ENCODE measurements at places on chromosomes 13 and 19.

DNA sequence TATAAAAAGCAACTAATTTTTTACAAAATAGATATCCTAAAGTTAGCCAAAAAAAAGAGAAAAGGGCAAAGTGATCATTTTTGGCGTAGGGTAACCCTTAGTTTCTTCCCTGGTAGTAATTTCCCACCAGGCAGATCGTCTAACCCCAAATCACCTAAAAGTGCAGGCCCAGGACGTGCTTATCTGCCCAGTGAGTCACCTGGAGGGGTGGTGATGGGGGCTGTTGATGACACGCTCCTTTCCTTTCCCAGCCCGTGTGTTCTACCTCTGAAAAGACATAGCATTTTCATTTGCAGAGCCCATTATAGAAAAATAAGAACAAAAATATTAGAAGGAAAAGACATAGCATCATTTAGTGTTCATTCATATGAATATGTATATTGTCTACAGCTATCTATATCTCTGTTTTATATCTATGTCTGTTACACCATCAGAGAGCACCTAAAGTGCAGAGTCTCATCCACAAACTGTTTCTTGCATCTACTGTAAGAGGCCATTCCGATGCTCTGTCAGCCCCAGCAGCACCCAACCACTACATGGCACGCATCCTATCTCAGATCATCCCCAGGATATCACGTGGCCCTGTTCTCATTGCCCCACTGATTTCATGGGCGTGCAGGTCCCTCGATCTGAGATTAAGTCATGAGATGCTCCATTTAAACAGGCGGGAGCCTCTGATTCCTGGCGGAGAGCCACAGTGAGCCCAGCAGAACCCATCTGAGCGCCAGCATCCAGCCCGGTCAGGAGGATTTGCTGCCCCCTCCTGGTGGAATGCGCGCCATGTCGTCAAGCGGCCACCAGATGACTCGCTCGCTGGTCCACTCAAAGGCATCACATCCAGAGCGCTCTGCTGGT, 8.5 kb upstream of the LILRB3 start:
- DNase-seq = peak; percentile 30

DNA sequence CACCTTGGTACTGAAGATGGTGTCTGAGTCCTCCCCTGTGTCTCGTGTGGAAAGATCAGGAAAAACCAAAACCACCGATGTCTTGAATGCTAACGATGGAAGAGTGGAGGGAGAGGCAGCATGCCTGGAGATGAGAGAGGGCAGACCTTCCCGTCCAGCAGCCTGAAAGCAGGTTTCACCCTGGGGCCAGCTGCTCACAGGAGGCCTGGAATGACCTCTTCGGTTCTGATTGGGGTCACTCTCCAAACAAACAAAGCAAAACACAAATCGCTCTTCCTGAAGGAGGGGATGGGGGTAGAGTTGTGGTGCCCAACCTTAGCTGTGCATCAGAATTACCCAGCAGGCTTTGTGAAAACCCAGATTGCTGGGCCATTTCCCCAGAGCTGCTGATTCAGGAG, 142.3 kb upstream of the SOX1 start:
- DNase-seq = no peak

DNA sequence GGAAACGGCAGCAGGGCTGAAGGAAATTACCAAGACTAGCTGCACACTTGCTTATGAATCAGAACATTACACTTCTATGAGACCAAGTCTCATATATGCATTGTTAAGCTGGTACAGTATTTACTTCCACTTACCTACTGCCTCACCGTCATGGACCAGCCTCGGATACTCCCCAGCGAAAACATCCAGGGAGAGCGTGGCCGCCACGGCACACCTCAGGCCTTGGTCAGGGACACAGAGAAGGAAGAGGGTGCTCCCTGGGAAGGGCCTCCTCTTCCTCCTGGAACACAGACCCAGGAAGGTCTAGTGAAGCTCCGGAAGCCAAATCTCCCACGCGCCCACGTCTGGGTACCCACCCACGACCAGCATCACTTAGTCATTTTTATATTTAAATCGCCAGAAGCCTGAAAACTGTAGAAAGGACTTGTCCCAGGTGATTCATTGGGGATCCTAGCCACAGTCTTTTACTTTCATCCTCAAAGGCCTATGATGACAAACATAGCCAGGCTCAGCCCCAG, 24.4 kb upstream of the MTIF3 start:
- no peak for DNase-seq

DNA sequence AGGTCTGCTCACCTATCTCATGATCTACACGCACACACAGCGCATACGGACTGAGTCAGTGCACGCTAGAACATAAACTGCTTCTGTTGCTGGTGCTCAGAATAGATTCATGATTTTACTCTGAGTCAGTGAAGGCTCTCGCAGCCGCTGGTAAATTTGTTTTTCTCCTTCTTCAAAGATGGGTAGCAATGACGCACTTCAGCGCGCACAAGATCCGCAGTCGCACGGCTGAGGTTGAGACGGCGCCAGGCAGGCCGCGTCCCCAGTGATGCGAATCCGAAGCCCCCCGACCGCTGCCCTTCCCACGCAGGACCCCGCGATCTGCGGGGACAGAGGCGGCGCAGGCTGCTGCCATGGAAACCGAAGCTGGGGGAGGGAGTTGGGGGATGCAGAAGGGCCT, 103.7 kb upstream of the USP29 start:
- DNase-seq = no peak

- no peak for DNase-seq
Measured at GRCh38 chr13:77448689-77449088, 86.8 kb upstream of the SCEL start.

- no peak for DNase-seq
Measured at GRCh38 chr19:40576151-40576584, 505 bp upstream of the SHKBP1 start.

- DNase-seq = no peak
Measured at GRCh38 chr13:43785650-43786471, 911 bp downstream of the ENOX1 start.

- DNase-seq = no peak
Measured at GRCh38 chr19:5997371-5997770, 19.4 kb upstream of the RANBP3 start.

DNA sequence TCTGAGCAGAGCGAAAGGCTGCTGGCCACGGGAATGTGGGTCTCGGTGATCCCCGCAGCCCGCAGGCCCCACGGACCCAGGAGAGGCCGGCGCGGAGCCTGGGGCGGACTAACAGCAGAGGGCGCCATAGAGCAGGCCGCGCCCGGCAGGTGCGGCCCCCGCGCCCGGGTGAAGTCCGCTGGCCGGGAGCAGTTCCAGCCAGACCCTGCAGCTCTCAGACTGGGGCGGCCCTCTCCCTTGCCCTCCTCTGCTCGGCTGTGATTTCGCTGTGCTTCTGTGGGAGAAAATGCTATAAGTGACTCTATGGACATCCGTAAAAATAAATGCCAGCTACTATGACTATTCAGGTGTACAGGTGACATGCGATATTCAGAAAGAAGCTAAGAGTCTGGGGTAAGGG, 37.7 kb downstream of the GSX1 start:
- no peak for DNase-seq

DNA sequence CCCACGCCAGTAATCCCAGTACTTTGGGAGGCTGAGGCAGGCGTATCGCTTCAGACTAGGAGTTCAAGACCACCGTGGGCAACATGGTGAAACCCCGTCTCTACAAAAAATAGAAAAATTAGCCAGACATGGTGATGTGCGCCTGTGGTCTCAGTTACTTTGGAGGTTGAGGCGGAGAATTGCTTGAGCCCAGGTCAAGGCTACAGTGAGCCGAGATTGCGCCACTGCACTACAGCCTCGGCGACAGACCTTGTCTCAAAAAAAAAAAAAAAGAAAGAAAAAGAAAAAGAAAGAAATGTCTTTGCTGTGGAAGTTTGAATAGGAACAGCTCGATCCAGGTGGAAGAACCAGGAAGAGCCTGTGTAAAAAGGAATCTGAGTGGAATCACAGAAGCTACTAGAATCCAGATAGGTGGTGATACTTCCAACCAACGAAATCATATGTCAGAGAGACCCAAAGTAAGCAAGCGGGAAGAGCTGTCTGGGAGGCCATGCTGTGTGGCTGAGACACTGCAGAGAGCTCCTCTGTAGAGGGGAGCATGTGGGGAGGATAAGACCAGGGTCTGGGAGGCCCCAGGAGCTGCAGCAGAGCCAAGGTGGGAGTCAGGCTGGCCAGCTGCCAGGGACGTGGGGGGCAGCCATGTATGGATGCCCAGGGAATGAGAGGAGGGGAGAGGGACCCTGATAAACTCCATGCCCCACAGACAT, 21.1 kb downstream of the LATS2 start:
- DNase-seq = no peak

- DNase-seq = no peak
Measured at GRCh38 chr13:51953347-51954195, 57.7 kb downstream of the ATP7B start.

GRCh38 chr19:30739394-30739793, 367.2 kb downstream of the ZNF536 start:
- no peak for DNase-seq

DNA sequence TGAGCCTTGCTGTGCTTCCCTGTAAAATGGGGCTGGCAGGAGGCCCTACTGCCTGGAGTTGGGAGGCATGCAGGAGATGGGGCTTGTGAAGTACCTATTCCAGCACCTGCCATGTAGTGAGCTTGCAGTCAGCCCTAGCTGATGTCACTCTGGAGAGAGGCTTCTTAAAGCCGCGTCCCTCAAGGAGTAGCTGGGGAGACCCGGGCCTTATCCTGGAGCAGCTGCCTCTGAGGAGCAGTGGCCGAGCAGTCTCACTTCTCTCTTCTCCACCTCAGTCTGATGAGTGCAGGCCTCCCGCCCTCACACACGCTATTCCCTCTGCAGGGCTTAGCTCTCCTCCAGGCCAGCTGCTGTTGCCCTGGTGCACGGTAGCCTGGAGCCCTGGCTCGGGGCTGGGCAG, 18.0 kb downstream of the CLASRP start:
- no peak for DNase-seq

- no peak for DNase-seq
Measured at GRCh38 chr13:44425041-44425814, 51.6 kb downstream of the SERP2 start.

DNA sequence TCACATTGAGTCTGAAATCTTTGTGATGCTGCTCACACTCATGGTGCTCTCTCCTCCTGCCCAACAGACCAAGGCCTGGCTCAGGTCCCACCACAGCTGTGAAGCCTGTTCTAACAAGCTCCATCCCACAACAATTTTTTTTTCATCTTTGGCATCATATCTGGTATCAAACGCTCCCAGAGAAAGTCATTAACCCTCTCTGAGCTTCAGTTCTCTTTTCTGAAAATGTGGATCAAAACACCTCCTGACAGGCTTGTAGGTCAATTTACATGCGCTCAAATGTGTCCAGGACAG, 224.4 kb downstream of the LACC1 start:
- DNase-seq = peak; percentile 18

GRCh38 chr13:99985241-99985874, 3.8 kb downstream of the ZIC2 start:
- no peak for DNase-seq

DNA sequence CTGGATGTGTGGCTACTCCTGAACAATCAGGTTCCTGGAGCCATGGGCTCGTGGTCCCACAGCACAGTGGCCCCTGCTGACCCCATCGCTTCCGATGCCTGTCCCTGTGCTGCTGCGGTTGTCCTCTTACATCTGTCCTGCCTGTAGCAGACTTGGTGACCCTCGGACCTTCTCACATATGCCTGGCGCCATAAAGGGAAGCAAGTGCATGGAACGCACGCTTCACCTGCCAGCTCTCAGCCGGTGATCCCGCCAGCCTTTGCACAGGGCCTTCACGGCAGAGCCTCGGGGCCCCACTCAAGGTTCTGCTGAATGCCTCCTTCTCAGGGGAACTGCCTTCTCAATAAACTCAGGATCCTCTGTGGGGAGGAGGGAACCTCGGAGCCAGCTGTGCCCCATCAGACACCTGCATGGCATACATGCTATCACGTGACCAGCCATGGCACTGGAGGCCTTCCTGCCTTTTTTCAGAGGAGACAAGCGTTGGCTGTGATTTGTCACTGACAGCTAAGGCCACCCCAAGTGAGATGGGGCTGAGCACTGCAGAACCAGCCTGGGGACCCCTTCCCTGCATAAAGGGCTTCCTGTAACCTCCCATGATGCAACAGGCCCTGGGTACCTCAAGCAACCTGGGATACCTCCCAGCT, 24.3 kb downstream of the PEPD start:
- DNase-seq = no peak

- no peak for DNase-seq
Measured at GRCh38 chr19:49415102-49415809, 8.0 kb downstream of the PTH2 start.

DNA sequence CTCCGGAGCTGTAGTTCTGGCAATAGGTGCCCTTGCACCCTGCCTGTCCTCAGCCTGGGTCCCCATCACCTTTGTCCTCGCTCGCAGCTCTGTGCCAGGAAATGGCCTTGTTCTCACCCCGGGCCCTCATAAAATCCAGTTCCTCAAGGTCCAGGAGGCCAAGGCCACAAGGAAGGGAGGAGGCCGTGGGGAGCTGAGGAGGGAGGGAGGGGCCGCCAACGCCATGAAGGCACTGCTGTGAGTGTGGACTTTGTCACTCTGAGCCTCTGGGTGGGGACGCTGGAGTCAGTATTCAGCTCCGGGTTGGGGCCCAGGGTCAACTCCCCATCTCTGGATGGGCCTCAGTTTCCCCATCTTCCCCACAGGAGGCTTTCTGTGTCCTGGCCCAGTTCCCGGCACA, 9.2 kb upstream of the GNA11 start:
- no peak for DNase-seq

DNA sequence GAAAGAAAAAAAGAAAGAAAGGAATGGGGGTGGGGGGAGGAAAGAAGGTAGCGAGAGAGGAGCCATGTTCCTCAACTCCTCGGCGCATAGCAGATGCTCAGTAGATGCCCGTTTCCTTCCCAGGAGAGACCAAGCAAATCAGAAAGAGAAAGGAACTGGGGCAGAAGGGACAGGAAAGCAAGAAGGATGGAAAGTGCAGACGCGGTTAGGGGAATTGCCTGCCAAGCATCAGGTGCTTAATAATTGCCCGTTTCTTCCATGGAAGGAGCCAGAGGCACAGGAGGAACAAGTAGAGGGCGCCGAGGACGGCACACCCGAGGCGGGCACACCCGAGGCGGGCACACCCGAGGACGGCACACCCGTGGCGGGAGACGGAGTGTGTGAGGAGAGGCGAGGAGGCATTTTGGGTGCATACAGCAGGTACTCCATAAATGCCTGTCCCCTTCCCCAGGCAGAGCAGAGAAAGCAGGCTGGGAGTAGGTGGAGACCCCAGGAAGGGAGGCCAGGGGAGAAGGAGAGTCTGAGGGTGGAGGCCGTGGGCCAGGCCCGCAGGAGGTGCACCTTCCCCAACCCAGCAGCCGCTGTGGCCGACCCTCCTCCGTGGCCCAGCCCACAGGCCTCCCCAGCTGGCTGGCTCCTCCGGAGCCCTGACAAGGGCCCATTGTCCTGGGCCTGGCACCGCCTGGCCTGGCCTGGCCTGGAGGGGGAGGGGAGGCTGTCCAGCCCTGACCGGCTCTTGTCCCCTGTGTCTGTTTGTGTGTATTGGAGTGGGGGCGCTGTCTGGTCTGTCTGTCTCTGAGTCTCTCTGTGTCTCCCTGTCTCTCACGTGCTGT, 14.6 kb downstream of the JOSD2 start:
- DNase-seq = no peak

DNA sequence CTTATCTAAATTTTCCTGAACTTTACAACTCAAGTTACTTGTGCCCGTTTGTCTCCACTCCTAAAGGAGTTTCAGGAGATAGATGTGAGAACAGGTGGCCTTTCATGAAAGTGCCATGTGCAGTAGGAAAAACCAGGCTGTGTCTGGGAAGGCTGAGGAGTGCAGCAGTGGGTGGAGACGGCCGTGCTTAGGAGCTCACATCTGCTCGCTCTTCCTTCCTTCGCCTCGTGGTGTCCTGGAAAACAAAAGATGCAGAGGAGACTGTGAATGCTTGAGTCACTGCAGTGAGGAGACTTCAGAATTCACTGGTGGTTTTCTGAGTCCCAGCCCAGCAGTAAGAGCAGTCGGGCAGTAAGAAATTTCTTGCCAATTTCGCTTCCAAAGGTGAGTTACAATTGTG, 138.4 kb upstream of the RNF113B start:
- DNase-seq = no peak

Data from foreskin keratinocyte (primary cell).